ENCODE measurements at places on chromosomes 11 and 22.

DNA sequence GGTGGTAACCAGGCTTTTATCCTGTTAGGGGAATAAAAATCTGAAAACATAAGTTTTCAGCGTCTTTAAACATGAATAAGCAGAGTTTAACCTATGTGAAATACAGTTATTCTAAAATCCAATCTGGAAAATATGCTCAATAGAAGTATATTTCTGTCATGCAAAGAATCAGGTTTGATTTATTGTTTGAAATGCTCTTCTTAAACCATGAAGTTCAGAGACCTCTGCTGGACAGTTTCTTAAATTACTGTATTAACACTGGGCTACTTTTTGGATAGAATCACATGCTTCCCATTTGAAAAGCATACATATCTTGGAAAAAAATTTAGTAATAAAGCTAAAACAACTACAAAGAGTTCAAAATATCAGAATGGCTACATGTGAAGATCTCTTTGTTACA is 25.4 kb downstream of the APIP start:
- DNase-seq: no peak

GRCh38 chr11:71207563-71207962 is 44.8 kb downstream of the SHANK2 start:
- no peak for DNase-seq

DNA sequence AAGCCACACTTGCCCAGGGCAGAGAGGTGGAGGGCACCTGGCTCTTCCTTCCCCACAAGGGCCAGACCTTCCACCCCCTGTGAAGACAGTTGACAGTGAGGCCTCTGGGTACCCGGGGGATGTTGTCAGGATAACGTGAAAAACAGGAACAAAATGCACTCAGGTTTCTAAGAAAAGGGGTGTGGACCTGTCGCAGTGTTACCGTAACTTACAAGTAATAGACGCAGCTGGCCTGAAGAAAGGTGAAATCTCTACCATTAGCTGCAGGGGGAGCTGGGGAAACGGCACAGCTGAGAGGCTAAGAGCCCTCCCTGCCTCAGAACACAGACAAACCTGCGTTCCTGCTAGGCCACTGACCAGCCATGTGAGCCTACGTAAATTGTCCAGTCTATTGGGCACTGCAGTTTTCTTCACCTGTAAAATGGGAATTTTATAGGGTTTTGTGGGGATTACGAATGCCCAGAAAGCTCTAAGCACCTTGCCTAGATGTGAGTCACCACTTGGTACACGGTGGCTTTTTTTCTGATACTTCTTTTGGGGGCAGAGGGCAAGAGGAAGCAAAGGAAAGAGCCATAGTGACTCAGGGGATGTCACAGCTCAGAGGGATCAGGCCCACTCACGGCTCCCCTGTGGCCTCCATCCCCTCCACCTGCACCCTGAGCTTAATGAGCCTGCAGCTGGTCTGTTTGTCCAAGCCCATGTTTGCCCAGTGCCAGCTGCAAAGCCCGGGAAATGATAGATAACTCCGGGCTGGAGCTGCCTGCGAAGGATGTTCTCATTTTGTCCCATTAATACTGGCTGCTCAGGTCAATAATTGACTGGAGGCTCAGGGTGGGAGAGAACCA is 18.4 kb upstream of the CABP7 start:
- no peak for DNase-seq

DNA sequence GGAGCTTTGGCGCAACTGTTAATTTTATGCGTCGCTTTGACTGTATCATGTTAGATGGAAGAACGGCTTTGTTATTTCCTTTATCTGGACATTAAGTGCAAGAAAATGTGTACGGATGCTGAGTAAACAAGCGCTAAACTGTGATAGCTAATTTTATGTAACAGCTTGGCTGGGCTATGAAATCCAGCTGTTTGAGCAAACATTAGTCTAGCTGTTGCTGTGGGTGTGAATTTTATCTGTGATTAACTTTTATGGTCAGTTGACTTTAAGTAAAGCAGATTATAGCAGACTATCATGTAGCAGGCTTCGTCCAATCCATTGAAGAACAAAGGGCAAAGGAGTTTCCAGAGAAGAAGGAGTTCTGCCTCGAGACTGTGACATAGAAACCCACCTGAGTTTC is 14.0 kb downstream of the OR8A1 start:
- DNase-seq: no peak

DNA sequence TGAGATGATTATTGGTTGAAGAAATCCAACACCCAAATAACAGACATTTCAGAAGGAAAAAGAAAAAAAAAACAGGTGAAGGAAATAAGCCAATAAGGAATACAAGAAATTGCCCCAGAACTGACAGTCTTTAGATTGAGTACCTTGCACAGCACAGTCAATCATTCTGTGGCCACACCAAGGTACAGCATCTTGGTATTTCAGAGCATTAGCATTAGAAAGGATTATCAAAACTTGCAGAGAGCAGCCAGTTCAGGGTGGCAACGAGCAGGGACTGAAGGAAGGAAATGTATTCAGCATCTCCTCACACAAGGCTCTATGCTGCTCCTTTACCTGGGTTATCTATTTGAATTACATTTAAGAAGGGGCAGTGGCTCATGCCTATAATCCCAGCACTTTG is 2.1 kb downstream of the ADA2 start:
- DNase-seq: no peak

GRCh38 chr11:106276126-106276525 is 198.7 kb downstream of the AASDHPPT start:
- DNase-seq: no peak

- no peak for DNase-seq
Observed at GRCh38 chr22:27629908-27630673, 171.5 kb downstream of the MN1 start.

- DNase-seq: peak; percentile 8
Observed at GRCh38 chr11:12893787-12894672, 115.1 kb upstream of the RASSF10 start.

GRCh38 chr11:110828086-110828485 is 115.8 kb upstream of the ARHGAP20 start:
- DNase-seq: no peak

- DNase-seq: no peak
Observed at GRCh38 chr11:36139767-36140166, 149.5 kb downstream of the COMMD9 start.

GRCh38 chr11:27573024-27573423 is 66.5 kb upstream of the LIN7C start:
- no peak for DNase-seq

DNA sequence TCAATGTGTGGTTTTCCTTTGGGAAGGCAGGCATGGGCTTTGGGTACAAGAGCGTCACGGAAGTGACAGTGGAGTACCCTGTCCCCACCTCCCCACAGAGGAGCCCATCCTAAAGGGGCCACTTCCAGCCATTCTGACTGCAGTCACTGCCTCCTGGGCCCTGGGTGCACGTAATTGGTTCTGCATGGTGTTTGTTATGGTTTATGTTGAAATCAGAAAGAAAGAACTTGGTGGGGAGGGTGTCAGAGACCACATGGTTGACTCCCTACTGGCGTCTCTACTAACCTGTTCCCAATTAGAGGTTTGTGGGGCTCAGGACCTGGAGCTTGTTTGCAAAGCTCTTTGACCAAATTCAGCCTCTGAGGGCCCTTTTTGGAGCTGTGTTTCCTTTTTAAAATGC is 40.8 kb downstream of the RIBC2 start:
- DNase-seq: no peak

- DNase-seq: no peak
Observed at GRCh38 chr11:76684516-76684915, 14.0 kb upstream of the LRRC32 start.

GRCh38 chr22:24806663-24807001 is 621 bp downstream of the SGSM1 start:
- no peak for DNase-seq

DNA sequence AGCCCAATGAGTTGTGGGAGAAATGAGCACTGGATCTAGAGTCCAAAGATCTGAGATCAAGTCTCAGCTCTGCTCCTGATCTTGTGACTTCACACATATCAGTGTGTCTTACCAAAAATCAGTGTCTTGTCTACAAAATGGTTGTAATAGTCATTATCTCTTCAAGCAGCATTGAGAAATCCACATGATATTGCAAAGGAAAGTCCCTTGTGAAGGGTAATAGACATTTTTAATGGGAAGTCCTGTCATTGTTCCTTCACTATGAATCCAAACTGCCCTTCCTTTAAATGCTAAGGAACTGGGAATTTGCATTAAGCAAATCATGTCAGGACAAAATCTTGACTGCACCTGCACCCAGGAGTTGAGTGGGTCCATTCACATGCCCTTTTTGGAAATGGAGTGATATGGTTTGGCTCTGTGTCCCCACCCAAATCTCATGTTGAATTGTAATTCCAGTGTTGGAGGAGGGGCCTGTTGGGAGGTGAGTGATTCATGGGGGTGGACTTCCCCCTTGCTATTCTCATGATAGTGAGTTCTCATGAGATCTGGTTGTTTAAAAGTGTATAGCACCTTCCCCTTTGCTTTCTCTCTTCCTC is 51.1 kb downstream of the COMMD9 start:
- no peak for DNase-seq

- no peak for DNase-seq
Observed at GRCh38 chr11:115384236-115384635, 120.0 kb downstream of the CADM1 start.

DNA sequence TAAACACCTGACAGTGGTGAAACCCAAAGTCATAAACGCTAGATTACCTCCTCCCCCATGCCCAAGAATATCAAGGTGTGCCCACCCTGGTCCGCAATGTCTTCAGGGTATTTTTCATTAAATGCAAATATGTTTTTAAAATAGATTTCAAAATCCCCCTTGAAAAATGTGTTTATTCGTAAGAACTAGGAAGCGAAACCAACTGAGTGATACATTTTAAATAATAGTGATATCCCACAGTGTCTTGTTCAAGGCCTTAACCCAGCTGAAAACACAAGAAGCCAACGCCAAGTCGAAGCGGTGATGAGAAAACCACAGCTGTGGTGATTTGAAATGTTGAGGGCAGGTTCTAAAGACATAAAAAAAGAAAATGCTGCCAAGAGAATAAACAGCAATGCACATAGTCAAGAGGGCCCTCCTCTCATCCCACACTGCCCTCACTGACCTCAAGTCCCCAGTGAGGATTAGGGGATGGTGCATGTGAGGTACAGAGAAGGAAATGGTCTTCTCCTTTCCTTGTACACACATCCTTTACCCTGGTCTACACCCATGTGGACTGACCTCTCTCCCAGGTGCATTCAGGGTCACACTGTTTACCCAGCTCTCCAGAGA is 25.5 kb downstream of the KCNJ1 start:
- DNase-seq: no peak

DNA sequence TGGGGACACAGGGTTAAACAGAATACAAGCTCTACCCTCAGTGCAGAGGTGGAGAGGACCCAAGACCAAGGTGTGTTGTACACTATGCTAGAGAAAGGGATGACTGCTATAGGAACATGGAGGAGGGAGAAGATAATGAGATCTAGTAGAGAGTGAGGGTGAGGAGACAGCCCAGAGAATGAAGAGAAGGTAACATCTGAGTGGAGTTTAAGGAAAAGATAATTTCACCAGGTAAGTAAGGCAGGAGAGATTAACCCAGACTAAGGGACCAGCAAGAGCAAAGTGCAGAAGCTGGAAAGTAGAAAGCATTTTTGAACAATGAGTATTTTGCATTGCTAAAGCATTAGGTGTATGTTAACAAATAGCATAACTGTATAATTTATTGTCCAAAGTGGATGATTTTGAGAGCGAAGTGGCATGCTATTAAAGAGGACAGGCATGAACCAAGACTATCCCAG is 128.8 kb downstream of the RASSF10 start:
- no peak for DNase-seq

- DNase-seq: no peak
Observed at GRCh38 chr11:112195951-112196351, 20.6 kb downstream of the BCO2 start.

DNA sequence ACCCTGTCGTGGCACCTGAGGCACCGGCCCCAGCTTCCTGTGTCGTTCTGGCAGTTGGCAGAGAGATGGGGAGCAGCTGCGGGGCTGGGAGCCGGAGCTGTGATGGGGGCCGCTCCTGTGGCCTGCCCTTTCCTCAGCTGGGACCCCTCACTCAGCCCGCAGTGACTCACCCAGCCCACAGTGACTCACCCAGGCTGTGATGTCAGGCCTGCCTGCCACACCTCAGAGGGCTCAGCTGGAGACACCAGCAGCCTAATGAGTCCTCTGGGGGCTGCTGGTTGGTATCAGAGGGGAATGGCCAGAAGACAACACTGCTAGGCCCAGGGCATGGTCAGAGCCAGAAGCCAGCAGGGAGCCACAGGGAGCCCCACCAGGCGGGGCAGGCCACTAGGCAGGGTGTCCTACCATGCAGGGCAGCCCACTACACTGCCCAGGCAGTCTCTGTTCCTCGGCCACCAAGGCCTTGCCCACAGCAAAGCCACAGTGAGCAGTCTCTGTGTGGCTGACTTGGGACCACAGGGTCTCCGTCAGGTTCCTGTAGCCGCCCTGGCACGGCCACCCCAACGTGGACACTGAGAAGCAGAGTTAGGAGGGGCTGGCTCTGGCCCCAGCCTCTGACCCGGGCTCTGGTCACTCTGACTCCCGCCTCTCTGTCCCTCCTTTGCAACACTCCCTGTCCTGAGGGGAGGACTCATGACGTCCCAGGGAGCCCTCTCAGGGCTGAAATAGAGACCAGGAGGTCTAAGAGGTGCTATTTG is 4.2 kb upstream of the FXYD2 start:
- DNase-seq: peak; percentile 76

- no peak for DNase-seq
Observed at GRCh38 chr11:76704171-76704948, 33.8 kb upstream of the LRRC32 start.

All from effector memory CD4-positive, alpha-beta T cell (primary cell).